NCI-H2227 treated with DMSO at 0.1 percent for 48 hours (cell line): ENCODE measurements at places on chromosomes 4 and X.

- DNase-seq = no peak
Measured at GRCh38 chr4:17516980-17517379, 2.0 kb downstream of the CLRN2 start.

DNA sequence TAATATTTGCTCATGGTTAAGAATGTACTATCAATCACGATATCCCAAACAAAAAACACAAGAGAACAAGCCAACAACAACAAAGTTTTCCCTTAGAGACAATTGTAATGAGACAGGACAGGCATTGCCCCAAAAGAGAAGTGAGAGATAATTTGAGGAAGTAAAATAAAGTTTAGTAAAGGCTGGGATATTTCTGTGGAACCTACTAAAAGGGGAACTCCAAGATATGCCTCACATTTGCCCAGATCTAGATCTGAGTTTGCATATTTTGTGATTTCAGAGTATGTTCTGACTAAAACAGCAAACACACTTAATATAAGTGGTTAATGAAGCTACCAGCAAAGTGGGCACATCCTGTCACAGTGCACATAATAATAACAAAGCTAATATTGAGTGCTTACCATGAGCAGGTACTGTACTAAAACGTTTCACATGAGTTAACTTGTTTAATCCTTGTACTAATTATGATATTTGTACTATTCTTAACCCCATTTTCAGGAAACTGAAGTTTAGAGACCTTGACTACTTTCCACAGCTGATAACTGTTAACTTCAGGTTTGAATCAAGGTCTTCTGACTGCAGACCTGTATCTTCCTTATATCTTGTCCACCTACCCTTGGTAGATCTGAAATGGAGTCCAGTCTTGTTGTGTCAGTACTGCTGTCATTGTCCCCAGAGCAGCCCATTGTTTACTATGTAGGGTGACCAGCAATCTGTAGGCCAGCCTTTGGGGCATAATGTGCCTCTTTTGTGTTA lies 26.0 kb upstream of the BMP2K start:
- DNase-seq = no peak

GRCh38 chrX:109830704-109831206 lies 97.7 kb upstream of the ACSL4 start:
- no peak for DNase-seq

DNA sequence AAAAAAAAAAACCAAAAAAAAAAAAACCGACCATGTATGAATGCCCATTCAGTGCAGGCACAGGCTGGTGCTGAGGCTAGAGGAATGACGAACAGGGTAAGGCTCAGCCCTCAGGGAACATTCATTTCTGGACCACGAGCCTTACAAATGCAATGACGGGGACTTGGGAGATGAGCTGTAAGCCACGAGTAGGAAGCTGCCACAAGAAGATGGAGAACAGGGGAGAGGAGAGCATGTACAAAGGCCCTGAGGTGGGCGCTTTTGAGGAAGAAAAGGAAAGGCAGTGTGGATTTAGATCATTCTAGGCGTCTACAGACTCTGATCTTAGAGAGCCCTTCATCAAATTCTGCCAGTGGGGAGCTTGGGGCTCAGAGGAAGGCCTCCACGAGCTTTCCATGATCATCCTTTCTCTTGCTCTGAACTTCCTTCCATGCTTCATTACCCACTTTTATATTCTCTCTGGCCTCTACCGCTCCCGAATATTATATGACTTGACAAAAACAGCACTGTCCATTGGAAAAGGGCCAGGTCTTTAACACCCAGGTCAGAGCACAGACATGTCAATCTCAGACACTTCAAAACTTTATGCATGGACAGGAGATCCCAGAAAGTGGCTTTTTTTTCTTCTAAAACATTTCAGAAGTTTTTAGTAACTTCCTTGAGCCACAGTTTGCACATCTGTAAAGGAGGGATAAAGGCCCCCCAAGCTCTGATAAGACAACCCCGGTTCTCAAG lies 3.3 kb upstream of the ZNF518B start:
- DNase-seq = no peak

DNA sequence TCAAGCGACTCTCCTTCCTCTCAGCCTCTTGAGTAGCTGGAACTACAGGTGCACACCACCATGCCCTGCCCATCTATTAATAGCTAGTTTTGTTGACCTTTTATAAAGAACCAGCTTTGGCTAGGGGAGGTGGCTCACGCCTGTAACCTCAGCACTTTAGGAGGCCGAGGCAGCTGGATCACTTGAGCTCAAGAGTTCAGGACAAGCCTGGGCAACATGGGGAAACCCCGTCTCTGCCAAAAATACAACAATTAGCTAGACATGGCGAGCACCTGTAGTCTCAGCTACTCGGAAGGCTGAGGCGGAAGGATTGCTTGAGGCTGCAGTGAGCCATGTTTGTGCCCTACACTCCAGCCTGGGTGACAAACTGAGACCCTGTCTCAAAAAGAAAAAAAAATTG lies 2.7 kb downstream of the TKTL1 start:
- DNase-seq = no peak

DNA sequence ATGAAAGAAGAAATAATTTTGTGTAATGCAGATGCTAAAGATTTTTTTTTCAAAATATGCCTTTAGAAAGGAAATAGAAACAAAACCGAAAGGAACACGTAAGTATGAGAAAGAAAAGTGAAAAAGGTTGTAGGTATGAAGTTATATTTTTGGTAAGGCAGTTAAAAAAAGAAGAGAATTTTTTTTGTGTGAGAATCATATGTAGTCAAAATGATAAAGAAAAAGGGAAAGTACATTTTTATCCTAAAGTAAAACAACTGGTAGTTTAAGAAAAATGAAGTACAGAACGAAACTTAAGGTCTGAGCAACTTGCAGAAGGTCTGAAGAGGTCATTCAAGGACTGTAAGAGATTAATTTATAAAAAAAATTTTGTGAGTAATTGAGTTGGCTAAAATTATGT lies 164.0 kb upstream of the TRAM1L1 start:
- DNase-seq = no peak

DNA sequence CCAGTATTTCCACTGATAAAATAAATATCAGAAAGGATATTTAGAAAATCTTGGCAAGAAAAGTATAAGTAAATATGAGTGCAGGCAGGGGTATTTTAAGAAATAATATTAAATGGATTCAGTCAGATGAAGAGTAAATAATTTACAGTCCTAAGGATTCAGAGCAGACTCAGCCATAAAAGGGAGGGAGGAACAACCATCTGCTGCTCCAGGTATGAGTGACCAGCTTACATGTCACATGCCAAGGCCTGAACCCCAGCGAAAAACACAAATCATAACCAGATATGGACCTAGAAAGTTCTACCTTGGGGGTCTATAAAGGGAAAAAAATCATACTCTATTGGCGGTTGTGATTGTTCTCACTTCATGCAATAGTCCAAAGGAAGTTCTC lies 166.8 kb downstream of the COL4A6 start:
- no peak for DNase-seq

GRCh38 chrX:96540111-96540631 lies 144.5 kb upstream of the DIAPH2 start:
- DNase-seq = no peak

DNA sequence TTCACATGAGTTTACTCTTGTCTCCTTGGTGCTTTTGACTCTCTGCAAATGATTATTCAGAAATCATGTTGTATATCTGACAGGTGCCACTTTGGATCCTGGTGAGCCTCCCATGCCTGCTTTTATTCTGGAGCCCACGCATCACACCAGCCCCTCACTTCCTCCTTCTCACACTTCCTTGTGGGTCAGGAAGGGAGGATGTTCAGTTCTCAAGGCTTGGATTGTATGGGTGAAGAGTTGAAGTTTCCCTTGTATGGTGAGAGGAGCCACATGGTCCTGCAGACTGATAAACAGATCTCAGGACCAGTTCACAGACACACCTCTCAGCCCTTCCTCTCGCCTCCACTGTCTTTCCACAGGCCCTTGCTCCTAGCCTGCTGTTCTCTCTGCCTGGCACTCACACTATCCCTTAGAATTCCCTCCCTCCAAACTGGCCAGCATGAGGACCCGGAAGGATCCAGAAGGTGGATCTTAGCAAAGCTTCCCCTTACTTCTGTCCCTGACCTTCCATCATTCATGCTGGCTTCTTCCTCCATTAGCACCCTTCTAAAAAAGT lies 92.1 kb downstream of the STK32B start:
- DNase-seq = no peak

DNA sequence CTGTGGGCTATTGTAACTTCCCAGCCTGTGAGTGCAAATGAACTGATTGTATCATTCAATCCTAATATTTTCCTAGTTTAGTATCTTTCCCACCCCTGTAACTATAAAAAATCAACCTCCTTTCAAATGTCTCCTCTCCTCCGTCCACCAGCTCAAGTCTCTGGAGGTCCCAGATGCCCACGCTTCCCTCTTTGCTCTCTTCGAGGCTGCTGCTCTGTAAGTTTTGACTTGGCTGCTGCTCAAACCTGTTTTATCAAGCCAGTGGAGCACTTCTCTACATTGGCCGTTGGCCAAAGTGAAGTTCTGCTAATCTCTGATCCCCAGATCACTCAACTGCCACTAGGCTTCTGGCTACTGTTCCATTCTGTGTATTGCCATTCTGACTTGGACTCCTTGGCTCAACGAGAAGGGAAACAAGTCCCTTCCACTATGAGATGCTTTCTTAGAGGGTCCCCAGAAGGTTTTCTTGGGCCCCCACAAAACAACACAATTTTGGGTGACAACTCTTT lies 60.7 kb upstream of the RAPGEF2 start:
- DNase-seq = no peak

DNA sequence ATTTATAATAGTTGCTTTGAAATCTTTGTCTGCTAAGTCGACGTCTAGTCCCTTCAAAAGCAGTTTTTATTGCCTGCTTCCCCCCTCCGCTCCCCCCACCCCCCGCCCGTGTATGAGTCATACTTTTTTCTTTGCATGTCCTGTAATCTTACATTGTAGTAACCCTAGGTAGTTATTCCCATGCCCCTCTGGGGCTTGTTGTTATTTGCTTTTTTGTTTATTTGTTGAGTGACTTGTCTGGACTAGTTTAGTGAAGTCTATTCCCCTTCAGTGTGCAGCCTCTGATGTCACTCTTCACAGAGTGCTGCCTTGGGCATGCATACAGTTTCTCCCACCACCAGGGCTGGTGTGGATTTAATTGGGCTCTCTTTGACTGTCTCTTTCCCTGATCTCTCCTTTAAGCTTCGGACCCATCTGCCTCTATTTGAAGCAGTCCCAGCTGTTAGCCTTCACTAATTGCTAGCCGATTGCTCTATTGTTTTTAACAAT lies 86.2 kb downstream of the PPEF1 start:
- DNase-seq = peak; percentile 39

- no peak for DNase-seq
Measured at GRCh38 chr4:61447918-61448317, 247.8 kb downstream of the ADGRL3 start.

DNA sequence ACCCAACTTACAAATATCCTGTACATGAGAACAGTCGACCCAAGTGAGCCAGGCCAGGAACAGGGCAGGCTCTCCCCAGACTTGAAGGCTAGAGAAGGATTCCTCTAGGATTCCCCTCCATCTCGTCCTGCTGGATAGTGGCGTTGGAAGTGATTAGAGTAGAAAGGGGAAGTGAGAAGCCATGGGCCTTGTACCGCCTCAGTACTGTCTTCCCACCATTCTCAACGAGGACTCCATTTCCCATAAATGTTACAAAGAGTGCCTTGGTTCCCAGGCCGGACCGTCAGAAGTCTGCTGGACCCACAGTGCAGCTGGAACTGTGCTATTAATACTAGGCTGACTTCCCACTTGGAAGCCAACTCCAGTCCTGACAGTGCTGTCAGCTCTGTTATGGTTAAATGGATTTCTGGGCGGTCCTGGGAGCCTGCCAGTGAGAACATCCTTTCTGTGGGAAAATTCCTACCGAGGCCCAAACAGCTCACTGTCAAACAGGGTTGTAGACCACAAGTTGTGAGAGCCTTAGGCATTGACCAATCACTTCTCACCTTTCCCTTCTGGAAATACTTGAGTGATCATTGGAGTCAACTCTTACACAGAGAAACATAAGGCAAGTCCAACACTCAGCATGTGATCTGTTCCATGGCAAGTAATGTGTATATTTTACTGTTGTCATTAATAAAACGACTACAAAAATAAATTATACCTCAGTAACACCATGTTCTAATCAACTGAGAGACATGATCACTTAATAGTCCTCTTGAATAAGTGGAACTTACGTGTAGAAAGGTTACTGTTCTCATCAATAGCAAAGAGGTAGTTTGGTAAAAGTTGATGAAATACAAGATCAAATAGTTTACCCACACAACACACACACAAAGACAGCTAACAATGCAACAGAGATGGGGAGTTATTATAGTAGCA lies 58.4 kb downstream of the AMELX start:
- DNase-seq = no peak

GRCh38 chrX:41351923-41352322 lies 18.0 kb downstream of the DDX3X start:
- DNase-seq = no peak

- DNase-seq = peak; percentile 2
Measured at GRCh38 chrX:63686878-63687714, 97.9 kb downstream of the ARHGEF9 start.

GRCh38 chrX:49003696-49004095 lies 1.6 kb upstream of the GRIPAP1 start:
- no peak for DNase-seq

- no peak for DNase-seq
Measured at GRCh38 chr4:187550256-187550950, 445.2 kb upstream of the ZFP42 start.

DNA sequence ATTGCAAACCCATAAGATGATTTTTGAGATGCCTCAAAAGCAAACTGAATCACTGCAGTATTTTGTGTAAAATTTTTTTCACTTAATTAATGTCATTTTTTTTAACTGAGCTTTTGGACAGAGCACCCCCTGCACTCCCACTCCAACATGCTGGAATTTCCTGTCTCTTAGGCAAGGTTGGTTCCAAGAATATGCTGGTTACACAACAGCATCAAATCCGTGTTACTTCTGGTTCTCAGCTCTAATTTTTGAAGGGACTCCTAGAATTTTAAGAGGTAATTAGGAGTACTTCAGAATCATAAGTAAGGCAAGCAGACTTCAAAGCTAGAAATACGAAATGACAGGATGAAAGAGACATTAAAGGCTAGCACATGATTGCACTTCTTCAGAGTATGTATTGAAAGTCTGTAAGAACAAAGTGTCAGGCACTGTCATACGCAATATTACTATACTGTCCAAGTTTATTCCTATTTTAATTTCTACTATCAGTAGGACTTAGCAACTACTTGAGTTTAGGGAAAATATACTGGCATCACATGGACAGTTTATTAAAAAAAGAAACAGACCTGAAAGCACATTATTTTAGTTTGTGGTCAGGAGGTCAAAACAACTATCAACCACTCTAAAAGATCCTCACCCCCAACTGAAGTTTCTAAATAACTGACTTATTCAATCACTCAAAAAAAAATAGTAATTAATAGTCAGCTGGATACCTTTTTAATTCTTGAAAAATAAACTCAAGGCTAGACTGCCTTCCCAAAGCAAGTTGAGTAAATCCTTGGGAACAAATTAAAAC lies 1.6 kb upstream of the JCHAIN start:
- DNase-seq = no peak

- DNase-seq = no peak
Measured at GRCh38 chr4:168587411-168588125, 90.7 kb downstream of the PALLD start.

DNA sequence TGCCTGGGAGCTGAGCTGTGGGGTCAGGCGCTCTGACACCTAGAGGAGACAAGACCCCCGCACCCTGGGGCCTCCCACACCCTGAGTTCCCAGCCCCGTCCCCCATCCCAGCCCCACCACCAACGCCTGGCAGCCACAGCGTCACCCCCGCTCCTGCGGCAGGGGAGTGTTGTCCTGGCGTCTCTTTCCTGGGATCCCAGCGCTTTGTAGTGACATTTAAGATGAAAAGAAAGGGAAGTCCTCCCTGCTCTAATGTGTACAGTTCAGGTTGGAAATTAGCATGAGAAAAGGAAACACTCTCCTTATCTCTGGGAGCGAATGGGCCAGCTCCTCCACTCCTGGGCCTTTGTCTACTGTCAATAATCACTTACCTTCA lies 112.1 kb downstream of the FAM53A start:
- DNase-seq = no peak
